Omental fat pad (tissue), 4 donors: ENCODE measurements at places on chromosomes 11 and 22.

DNA sequence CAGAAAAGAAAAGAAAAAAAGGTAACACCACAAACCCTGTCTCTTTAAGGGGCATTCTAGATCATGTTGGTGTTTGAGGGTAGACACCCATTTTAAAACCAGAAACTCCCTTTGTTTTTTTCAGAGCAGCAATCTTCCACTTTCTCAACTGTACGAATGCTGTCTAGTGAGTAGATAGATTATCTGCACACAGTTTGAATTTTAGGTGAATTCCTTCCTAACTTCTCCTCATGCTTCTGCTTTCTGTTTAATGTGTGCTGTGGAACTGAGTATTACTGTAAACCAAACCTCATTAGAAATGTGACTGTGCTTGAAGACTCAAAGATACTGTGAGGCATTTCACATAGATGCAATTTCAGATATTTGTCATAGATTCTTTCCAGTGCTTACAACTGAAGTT is 102.4 kb downstream of the PRMT3 start:
- DNase-seq: no peak

DNA sequence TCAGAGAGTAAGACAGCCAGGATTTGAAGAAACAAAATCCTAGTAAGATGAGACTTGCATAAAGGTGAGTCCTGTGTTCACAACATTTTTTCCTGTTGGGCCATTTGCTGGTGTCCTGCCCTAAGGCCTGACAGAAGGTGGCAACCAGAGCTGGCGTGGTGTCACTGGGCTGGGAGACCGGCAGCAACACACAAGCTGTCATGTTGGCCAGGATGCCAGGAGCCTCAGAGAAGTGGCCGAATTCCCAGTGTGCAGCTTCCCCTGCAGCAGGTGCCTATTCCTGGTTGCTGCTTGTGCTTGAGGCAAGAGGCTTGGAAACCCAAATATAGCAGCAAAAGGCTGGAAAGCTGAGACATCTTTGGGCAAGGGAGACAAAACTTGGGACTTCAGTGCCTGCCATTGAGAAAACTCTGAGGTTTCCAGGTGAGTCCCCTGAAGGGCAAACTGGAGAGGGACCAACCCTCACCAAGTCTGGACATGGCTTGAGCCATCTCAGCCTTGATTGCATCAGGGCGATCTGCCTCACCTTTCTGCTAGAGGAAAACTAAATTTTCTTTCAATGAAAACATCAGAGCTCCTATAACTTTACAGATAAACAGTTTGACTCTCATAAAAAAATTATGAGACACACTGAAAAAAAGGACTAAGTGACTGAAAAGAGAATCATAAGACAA is 25.9 kb downstream of the ALG12 start:
- DNase-seq: no peak

- no peak for DNase-seq
These were observed 15.5 kb downstream of the CLTCL1 start for GRCh38 chr22:19275919-19276600.

DNA sequence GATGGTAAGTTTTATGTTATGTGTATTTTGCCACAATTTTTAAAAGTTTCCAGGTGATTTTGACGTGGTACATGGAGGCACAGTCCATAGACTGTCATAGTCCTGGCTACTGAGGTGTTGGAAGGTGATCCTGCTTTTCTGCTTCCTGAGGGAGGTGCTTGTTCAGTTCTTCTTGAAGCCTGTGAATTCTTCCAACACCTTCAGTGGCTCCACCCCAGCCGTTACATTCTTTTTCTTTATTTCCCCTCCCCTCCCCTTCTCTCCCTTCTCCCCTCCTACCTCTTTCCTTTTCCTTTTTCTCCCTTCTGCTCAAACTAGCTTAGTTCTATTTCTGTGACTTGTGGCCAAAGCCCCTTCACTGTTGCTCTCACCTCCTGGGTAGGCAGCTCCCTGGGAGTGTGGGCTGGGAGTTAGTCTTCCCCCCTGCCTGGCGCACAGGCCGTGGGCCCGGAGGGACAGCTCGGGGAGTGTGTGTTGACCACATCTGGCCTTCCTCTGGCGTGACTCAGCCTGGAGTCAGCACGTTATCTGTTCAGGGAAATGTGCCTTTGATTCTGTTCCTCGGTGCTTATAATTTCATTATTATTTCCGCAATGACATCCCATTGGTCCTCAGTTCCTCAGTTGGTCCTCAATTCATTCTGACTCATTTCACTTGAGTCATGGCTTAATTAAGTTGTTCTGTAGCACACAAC is 566.2 kb downstream of the TBC1D22A start:
- DNase-seq: no peak

GRCh38 chr11:2684581-2684980 is 15.2 kb downstream of the KCNQ1OT1 start:
- no peak for DNase-seq

- no peak for DNase-seq
These were observed 15.1 kb downstream of the UQCR10 start for GRCh38 chr22:29782061-29782845.

GRCh38 chr11:61854966-61855714 is 27.0 kb downstream of the FADS2 start:
- DNase-seq: no peak

DNA sequence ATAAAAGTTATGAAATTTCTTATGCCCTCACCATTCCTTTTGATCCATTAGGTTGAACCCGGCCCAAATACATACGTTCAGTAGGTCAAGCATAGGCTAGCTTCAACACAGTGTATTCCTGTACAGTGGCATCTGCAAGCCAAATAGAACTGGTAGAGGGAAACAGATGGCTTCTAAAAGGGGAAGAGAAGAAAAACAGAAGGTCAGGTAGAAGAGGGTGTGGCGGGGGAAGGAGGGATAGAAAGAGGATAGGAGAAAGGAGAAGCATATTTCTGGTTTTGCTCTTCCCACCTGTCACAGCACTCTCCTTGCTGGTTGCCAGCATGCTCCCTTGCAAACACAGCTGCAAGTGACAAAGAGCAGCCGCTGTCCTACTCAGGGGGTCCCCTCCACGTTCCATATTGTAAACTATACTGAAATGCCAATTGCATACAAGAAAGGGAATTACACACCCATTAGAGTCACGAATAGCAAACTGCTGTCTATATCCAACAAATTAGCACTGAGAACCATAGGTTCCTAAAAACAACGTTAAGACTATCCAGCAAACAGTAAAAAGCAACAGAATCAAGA is 71.8 kb downstream of the PHF21A start:
- no peak for DNase-seq

DNA sequence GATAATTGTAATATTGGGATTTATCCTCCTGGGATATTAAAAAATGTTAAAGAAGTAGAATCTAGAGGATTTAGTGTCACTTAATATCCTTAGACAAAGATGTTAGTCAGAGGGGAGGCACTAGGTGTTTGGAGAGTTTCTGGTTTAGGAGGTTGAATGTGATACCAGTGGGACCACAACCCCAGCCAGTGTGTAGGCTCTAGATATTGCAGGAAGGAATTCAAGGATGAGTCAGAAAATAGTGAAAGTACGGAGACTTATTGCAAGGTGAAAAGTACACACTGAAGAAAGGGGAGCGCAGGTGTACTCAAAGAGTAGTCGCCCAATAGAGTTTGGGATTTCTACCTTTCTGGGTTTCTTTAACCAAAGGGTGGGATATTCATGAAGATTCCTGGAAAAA is 5.7 kb upstream of the TMEM41B start:
- DNase-seq: no peak

GRCh38 chr22:18075720-18076497 is 1.9 kb upstream of the PEX26 start:
- DNase-seq: no peak

DNA sequence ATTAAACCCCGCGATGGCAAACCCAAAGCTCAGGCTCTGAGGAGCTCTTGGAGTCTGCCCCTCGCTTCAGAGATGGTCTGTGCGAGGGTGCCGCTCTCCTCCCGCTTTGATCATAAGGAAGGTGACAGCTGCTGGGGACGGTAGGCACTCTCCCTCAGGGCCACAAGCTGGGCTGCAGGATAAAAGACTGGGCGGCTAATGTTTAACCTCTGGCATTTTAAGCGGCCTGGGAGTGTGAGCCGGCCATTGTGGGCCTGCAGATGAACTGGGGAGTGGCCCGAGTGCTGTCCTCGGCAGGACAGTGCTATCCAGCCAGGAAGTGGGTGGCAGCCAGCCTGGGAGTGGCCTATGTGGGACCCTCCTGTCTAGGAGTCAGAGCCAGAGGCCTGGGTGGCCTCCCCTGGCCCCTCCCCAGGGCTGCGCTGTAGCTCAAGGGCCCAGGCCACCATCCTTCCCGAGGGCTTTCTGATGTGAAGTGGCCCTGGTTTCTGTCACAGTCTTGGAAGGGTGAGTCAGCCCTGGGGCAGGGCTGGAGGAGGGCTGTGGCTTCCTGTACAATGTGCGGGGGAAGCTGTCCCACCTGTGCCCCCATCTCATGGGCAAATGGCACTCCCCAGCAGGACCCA is 58.7 kb upstream of the PRODH start:
- no peak for DNase-seq

GRCh38 chr22:40194656-40195055 is 16.9 kb downstream of the TNRC6B start:
- no peak for DNase-seq

- no peak for DNase-seq
These were observed 31.7 kb upstream of the NAV2 start for GRCh38 chr11:19680829-19681368.
